ENCODE measurements at places on chromosomes 13 and 19.

GRCh38 chr13:109780845-109781383 is 5.5 kb downstream of the IRS2 start:
- no peak for DNase-seq

DNA sequence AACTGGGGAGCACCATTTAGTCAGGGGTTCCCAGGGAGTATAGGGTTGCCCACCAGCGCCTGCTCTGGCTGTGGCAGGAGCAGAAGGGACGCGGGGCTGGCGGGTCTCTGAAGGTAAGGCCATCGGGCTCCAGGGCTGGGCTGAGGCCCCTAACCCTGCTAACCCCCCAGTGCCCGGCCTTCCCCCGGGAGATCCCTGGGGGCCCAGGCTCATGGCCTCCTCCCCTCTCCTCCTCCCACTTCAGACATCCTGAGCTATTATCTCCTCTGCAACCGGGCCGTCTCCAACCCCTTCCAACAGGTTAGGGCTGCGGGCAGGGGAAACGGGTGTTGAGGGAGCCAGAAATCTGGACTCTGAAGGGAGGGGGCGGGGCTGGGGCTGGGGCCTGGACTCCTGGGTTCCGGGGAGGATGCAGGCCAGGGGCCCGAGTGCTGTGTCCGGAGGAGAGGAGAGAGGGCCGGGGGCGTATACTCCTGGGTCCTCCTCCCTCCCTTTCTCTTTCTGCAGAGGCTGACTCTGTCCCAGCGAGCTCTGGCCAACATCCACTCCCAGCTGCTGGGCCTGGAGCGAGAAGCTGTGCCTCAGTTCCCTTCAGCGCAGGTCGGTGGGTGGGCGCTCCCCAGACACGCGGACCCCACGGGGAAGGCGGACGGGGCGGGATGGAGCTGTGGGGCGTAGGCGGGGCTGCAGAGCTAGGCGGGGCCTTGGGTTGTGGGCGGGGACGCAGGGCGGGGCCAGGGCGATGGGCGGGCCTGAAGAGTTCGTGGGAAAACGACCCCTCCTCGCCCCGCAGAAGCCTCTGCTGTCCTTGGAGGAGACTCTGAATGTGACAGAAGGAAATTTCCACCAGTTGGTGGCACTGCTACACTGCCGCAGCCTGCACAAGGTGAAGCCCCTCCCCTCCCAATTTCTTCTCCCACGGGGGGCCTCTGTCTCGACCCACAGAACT is 15.3 kb downstream of the TTYH1 start:
- no peak for DNase-seq

DNA sequence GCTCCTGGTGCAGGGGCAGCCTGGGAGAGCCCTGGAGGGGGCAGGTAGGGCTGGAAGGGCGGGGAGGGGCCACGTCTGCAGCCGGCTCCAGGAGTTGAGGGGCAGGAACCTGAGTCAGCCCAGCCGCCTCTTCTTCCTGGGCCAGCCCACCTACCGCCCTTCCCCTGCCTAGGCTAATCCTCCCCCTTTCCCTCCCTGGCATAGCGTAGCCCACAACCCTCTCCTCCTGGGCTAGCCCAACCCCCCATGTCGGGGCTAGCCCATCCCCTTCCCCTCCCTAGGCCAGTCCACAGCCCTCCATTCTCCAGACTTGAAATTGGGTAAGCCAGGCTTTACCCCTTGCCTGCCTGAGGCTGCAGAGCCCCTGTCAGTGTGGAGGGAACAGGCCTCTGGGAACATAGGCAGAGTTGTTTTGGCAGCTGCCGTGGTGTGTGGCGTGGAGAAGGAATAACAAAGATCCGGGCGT is 20.6 kb upstream of the WDR18 start:
- DNase-seq: no peak

DNA sequence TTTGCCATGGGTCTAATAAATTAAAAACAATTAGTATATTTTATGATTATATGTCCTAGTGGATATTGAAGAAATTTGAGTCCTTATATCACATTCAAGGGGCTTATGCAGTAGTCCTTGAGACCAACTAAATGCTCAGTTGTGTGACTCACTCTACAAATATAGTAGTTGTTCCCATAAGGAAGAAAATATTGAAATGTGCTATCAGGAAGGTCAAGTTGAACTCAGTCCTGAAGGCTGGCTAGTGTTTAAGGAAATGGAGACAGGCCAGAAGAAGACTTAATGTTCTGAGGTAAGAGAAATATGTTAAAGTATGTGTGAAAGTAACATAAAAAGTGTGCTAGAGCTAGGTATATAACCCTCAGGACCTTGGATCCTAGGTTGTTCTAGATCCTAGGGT is 766.1 kb upstream of the GPC6 start:
- DNase-seq: no peak

DNA sequence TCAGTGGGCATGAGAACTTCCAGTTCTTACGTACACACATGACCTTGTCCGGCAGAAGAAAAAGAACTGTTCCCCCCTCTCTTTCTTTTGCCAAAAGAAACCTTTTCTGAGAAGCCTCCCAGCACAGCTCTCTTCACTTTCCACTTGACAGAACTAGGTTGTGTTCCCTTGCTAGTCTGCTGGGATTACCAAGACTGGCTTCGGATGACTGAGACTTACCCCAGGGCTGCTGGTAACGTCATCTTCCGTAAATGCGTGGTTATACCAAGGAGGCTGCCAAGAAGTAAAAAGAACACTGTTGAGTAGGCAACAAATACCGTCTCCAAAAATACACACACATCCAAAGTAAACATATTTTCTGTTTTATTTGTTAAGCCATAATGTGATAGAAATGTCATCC is 908.2 kb downstream of the EFNB2 start:
- no peak for DNase-seq

DNA sequence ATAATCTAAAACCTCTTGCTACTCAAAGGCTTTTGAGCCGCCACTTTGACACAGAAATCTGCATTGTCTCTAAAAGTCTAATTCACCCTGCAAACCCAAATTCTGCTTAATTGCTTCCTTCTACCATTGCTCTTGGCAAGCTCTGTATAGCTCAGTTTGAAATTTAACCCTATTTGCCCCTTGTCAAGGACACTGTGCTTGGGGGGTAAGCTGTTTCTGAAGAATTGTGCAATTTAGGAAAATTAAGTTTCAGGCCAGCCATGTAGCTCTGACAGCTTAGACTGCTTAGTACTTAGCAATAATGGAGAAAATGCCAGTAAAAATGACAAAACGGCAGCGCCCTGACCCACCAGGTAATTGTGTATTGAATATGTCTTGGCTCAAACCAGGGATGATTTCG is 282.2 kb downstream of the OLFM4 start:
- DNase-seq: no peak

DNA sequence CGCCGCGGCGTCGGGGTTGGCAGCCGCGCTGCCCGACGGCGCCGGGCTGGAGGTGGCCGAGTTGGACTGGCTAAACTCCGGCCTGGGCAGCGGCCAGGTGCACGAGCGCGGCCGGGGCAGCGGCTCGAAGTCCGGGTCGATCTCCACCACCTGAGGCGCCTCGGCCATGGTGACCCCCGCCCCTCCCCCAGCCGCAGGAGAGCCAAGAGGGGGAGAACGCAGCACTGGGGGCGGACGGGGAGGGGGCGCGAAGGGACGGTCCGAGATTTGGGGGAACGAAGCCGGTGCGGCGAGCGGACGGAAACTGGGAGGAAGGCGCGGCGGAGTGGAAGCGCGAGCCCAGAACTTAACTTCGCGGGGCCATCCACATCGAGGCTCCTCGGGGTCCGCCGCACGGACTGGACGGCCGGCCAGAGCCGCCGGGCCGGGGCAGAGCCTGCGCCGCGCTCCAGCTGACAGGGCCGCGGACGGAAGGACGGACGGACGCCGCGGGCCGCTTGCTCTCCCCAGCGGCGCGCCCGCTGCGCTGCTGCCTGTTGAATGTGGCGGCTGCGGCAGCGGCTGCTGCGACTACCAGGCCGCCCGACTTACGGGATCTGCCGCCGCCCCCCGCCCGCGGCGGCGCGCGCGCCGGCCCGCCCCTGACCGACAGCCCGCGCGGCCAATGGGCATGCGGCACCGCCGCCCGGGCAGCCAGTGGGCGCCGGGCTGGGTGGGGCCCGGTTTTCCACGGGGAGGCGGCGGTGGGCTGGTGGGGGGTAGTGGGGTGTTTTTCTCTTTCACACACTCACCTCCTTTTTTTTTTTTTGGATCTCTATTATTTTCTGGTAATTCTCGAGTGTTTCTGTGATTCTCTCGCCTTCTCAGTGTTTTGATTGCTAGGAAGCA is at the start of gene FOXO1:
Gene FOXO1, minus strand, starts transcription at position 597 of the 888 bp plus-strand sequence. Its CDS starts 429 bp downstream, at position 168.
- DNase-seq: peak; percentile 92

DNA sequence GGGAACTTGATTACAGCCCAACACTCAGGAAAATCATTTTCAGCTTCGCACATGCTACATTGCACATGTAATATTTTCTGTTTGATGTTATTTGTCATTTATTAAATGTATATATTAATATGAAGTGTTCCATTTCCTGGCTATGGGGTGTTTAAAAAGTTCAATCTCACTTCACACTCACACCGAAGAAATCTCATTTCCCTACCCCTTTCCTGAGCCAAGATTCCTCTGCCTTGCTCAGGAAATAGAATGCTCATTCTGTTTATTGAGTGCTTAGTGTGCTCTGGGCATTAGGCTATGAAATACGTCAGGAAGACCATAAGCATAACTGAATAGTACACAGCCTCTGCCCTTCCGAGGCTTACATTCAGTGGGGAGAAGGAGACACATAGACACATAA is 331.9 kb upstream of the TSHZ3 start:
- no peak for DNase-seq

- DNase-seq: peak; percentile 69
Measured at GRCh38 chr19:6412447-6413091, 12.0 kb downstream of the KHSRP start.

GRCh38 chr13:72165276-72165675 is 298.3 kb upstream of the DACH1 start:
- DNase-seq: no peak

GRCh38 chr13:21079761-21080592 is 18.6 kb upstream of the LATS2 start:
- no peak for DNase-seq

DNA sequence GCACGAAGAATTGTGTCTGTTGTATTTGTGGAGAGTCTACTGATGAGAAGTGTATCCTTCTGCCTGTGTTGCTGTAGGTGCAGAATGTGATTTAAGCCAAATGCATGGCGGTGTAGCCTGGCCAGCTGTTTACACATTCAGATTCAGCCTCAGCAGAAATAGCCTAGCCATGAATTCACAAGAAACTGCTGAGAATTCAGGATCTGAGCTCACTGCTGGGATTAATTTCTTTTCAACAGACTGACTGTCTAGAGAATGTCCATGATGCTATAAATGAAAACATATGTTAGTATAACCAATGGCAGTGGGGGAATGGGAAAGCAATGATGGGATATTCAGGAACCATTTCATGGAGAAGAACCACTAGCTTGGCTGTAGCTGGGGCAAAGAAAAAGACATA is 77.4 kb upstream of the RNF113B start:
- DNase-seq: no peak

GRCh38 chr13:71503781-71504180 is 363.2 kb downstream of the DACH1 start:
- DNase-seq: no peak

DNA sequence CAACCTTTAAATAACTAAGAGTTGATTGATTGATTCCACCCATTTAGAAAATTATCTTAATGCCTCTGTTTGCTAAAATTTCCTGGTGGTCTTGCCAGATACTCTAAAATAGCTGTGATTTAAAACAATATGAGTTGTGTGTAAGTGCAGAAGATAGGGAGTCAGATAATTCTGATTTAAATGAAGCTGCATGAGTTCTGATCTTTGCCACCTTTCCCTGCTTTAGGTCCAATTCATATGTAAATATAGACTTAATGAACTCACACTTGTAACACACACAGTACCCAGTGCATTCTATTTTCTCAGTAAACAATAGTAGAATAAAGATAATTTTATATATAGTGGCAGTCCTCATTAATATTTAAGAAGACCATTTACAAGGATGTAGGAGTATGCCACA is 981.8 kb downstream of the SLITRK1 start:
- DNase-seq: no peak

DNA sequence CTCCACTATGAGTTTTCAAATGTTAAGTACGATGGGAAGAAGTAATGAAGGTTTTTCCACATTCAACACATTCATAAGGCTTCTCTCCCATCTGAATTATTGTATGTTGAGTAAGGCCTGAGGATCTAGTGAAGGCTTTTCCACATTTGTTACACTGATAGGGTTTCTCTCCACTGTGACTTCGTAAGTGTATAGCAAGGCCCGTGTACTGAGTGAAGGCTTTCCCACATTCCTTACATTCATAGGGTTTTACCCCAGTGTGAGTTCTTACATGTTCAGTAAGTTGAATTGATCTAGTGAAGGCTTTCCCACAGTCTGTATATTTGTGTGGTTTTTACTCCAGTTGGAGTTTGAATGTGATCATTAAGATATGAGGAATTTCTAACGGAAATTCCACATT is 44.4 kb downstream of the ZNF846 start:
- DNase-seq: no peak

DNA sequence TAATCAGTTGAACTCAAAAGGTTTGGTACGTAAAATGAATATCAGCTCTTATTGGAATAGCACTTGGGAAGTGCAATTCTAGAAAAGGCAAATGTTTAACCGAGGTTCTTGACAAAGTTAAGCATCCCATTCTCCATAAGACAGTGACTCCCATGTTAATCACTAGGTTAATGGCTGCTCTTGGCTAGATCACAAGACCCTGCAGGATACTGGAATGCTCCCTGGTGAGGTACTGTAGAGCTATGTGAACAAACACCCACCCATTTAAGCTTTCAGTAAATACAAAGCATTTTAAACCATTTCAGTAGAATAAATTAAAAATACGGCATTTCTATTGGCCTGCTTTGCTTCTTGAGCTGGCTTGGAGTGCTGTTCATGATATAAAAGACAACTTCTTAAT is 56.5 kb downstream of the TDRD3 start:
- no peak for DNase-seq

GRCh38 chr19:37953918-37954303 is 46.9 kb downstream of the SIPA1L3 start:
- DNase-seq: no peak

- no peak for DNase-seq
Measured at GRCh38 chr19:49414256-49414655, 9.0 kb downstream of the PTH2 start.

- peak; percentile 15 for DNase-seq
Measured at GRCh38 chr13:41905600-41906254, 55.2 kb downstream of the VWA8 start.

DNA sequence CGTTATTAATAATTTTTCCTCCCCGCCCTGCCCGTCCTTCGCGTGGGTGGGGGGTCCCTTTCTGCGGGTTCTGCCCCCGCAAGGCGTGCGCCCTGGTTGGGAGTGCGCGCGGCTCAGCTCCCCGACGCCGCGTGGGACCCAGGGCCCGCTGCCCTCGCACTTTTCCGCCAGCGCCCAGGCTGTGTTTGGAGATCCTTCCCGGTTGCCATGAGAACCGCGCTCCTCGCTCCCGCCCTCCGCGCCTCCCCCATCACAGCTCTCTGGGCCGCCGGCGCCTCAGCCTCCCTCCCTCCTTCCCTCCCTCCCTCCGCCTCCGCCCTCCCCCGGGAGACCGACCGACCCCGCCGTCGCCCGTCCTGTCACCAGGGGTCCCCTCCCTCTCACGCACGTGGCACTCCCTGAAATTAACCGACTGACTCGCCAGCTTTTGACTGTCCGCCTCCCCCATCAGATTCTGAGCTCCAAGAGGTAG is 2.4 kb upstream of the SSBP4 start:
- no peak for DNase-seq

Data from GM12891 (cell line).